ENCODE measurements at places on chromosomes 5 and 9. TPM values are rescaled to one million over a fixed set of nuclear protein-coding genes. Genes with fewer than 3 reads are reported as not detected.

DNA sequence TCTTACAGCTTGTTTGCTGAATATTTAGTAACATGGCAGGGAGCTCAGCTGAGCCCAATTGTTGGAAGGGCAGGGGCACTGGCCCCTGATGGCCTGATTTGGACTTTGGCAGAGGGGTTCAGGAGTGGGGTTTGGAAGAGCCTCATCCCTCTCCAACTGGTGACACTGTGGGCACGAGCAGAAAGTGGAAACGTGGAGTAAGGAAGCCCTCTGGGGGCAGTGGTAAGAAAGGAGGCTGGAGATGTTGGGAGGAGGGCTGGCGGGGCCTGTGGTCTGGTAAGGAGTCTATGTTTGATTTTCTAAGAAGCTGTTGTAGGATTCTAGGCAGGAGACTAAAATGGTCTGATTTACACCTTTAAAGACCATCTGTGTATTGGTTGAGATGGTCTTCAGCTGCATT is 208.9 kb downstream of the HSPA4 start:
- H3K27me3 ChIP-seq, result no peaks in the 10 kb centered on the region
- no peaks in the 10 kb centered on the region for H3K4me1 ChIP-seq
- no peak for DNase-seq
- H3K36me3 ChIP-seq, result no peaks in the 10 kb centered on the region

DNA sequence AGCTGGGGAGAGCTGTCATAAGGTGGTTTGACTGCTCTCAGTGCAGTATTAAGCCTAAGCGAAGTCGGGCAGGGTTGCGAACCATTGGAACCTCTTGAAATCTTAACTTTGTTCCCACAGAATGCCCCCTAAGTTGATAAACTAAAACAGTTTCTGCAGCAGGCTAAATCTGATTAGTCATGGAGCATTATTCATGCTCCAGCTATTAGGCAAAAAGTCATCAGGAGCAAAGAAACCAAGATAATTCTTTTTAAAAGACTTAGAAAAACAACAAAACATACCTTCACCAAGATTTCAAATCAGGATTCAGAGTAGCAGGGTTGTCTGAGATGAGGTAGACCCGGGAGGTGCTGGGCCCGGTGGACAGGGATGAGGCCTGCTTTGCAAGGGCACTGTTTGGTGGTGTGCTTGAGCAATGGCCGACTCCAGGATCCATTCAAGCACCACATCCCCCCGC is 69.9 kb upstream of the PLPP1 start:
- no peaks in the 10 kb centered on the region for H3K36me3 ChIP-seq
- H3K27ac ChIP-seq, result peak overlapping the region; percentile 92
- H3K27me3 ChIP-seq, result no peaks in the 10 kb centered on the region
- no peak overlapping the region for H3K4me3 ChIP-seq

- no peaks in the 10 kb centered on the region for H3K36me3 ChIP-seq
- DNase-seq, result no peak
- no peaks in the 10 kb centered on the region for H3K27me3 ChIP-seq
These were observed 78.5 kb downstream of the HMHB1 start for GRCh38 chr5:143890487-143890886.

SLC34A3 gene
- total RNA-seq, result not detected

EIF4E1B gene
- total RNA-seq, result not detected

GRCh38 chr5:53994148-53994547 is 316.2 kb downstream of the ARL15 start:
- no peaks in the 10 kb centered on the region for H3K36me3 ChIP-seq
- no peak overlapping the region for H3K27ac ChIP-seq
- no peak for DNase-seq
- no peaks in the 10 kb centered on the region for H3K4me1 ChIP-seq
- no peak overlapping the region for H3K4me3 ChIP-seq

- H3K27me3 ChIP-seq, result no peaks in the 10 kb centered on the region
- no peaks in the 10 kb centered on the region for H3K4me1 ChIP-seq
- no peaks in the 10 kb centered on the region for H3K36me3 ChIP-seq
- no peak overlapping the region for H3K4me3 ChIP-seq
- no peak for DNase-seq
These were observed 622.3 kb upstream of the PTPRD start for GRCh38 chr9:11235061-11235460.

FAM153A gene
- total RNA-seq, result not detected

GRCh38 chr5:136202469-136203205 is 9.7 kb upstream of the SMIM32 start:
- H3K27ac ChIP-seq, result no peak overlapping the region
- no peak overlapping the region for H3K4me3 ChIP-seq
- peak; percentile 24 for DNase-seq
- H3K27me3 ChIP-seq, result no peaks in the 10 kb centered on the region
- no peaks in the 10 kb centered on the region for H3K4me1 ChIP-seq

- DNase-seq, result no peak
- no peaks in the 10 kb centered on the region for H3K27me3 ChIP-seq
- no peaks in the 10 kb centered on the region for H3K4me1 ChIP-seq
- no peaks in the 10 kb centered on the region for H3K36me3 ChIP-seq
- no peak overlapping the region for H3K4me3 ChIP-seq
These were observed 154.2 kb upstream of the TYRP1 start for GRCh38 chr9:12538842-12539579.

DNA sequence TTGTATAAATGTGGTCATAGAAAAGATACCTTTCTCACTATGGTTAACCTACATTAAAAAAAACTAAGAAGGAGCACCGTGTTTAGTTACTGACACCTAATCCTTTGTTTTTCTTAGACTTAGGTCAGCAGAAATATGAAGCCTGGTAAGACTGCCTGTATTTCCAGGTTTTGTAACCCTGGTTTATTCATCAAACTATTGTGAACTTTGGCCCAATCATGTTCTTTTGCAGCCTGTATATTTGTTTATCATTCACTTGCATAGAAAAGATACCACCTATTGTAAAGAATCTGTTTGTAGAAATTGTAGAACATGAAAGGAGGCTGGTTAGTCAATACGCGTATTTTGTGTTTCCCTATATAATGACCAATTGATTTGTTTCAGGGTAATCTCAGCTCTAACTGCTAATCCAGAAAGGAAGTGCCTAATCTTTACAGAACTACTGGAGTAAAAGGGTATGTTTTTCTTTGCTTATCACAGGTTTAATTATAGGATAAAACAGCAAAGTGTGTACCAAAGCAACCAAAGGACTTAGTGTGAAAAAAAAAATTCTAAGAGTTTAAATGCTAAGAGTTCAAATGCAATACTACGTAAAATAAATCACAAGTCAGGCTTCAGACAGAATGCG is 103.6 kb downstream of the LURAP1L start:
- H3K4me3 ChIP-seq, result no peak overlapping the region
- H3K36me3 ChIP-seq, result no peaks in the 10 kb centered on the region
- H3K4me1 ChIP-seq, result peaks cover 5% of the 10 kb centered on the region
- H3K27me3 ChIP-seq, result no peaks in the 10 kb centered on the region
